ENCODE measurements at places on chromosomes 6 and 20.

GRCh38 chr6:149755300-149756260 lies 6.0 kb downstream of the PCMT1 start:
- no peak for DNase-seq

GRCh38 chr20:32564440-32564839 lies 20.7 kb downstream of the NOL4L start:
- DNase-seq, result no peak

DNA sequence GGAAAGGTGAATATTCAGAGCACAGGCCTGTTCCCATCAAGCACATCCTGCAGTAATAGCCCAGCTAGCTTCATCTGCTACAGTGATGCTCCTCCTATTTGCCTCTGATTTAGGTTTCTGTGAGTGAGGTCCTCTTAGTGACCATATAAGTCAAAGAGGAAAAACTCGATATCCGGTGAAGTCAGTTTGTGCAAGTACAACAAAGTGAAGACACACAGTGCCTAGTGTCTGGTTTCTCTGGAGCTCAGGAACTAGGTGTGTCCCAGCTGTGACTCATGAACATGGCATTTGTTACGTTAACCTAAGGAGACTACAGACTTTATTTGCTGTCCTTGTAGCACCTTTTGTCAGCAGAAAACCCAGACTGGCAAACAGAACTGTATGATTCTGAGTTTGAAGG lies 33.9 kb downstream of the EDN1 start:
- DNase-seq, result no peak

DNA sequence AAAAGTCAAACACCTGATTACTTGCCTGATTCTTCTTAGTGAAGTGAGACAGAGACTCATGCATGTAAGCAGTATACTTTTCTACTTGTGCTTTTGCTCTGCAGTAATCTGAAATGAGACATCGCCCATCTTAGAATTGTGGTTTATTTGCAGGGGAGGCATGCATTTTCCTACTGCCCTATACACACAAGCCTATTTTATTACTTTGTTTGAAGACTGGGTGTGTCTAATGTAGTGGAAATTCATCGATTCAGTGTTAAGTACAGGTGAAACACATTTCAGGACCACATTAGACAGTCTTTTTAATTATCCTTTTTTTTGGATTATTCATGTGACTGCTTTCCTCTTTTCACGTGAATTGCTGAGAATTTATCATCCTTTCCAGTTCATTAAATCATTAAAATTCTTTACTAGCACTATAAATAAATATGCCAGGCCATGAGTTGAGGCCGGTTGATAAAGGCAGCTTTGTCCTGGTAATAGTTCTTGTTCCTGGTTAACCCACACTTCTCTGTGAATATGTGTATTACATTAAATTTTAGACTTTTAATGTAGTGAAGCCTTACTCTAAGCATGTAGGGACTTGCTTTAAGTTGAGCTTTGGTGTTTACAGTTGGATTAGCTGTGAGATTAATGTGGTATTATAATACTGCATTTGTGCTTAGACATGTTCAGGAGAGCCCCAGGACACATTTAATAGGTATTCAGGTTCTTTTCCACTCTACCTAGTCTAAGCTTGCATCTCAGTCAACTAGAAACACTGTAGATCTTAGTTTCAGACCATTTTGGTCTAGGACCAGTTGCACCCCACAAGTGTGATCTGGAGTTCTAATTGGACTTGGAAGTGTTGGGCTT lies 10.8 kb upstream of the BTBD3 start:
- no peak for DNase-seq

GRCh38 chr6:41728954-41729353 lies 6.5 kb downstream of the TFEB start:
- DNase-seq, result no peak

GRCh38 chr6:50966532-50966931 lies 147.9 kb downstream of the TFAP2B start:
- no peak for DNase-seq

Measured in activated CD4-positive, CD25-positive, alpha-beta regulatory T cell (primary cell).